EL (cell line): ENCODE measurements at places on chromosomes 5 and 9.

- DNase-seq = peak; percentile 40
These were observed 72.4 kb upstream of the MPDZ start for GRCh38 chr9:13351778-13352386.

- peak; percentile 74 for DNase-seq
These were observed 63.3 kb downstream of the ABCA1 start for GRCh38 chr9:104864675-104865104.

- DNase-seq = no peak
These were observed 157.7 kb downstream of the SLC24A2 start for GRCh38 chr9:19631181-19631580.

GRCh38 chr9:112556497-112557442, 70.1 kb downstream of the KIAA1958 start:
- peak; percentile 90 for DNase-seq

DNA sequence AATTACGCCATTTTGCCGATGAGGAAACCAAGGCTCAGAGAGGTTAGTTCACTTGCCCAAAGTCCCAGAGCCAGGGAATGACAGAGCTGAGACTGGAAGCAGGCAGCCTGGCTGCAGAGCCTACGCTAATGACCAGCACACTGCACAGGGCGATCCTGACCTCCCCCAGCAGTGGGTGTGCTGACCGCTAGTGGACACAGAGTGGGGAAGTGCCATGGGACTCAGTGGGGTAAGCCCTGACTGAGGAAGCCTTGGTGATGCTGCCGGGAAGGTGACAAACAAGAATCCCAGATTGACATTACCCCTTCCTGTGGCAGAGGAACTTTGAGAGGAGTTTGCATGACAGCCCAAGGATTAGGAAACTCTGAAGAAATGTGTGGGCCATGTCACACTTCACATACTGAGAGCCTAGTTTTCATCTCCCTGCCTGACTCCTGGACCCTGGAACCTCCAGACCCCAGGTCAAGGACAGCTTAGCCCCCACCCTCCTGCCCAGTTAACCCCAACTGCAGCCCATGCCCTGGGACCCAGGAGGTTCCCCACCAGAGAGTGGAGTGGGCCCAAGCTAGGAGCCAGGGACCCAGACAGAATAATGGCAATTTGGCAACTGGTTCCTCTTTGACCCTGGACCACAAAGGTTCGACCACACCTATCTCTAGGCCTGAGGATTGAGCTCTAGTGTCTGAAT, 19.7 kb upstream of the CSF1R start:
- DNase-seq = no peak

- DNase-seq = peak; percentile 28
These were observed 126.7 kb downstream of the SLC25A46 start for GRCh38 chr5:110865400-110866094.

GRCh38 chr5:31823472-31823871, 184.5 kb downstream of the PDZD2 start:
- no peak for DNase-seq

GRCh38 chr9:106869028-106869427, 6.1 kb downstream of the ZNF462 start:
- DNase-seq = no peak

GRCh38 chr5:83428126-83428525, 43.4 kb upstream of the VCAN start:
- DNase-seq = no peak

DNA sequence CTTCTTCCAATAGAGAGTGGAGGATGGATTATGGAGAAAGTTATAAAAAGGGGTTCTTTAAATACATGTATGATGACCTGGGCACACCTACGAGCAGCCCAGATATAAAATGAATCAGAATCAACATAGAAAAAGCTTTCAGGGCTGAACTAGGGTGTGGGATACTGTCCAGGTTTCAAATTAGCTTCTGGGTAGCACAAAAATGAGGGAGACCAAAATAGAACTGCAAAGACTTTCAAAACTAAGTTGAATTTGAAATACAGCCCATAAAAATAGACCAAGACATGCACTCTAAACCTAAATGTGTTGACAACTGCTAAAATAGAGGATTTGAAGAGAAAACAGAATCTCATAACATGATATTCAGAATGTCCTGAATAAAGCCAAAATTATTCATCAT, 17.0 kb downstream of the ZNF484 start:
- no peak for DNase-seq

DNA sequence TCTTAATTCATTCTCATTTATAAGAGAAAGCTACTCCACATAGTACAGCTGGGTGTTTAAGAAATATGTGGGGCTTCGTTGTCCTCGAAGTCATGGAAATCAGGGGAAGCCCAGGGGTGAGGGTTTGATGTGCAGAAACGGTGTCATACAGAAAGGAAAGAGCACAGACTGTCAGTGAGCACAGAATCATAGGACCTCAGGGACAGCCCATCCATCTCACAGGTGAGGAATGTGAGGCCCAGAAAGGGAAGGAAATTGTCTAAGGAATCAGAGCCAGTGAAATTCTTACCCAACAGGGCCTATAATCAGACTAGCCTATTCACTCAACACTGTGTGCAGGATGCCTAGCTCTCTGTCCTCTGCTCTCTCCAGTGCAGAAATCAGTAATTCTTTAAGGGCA, 535.6 kb downstream of the SPOCK1 start:
- no peak for DNase-seq

GRCh38 chr5:150598821-150599273, 41.6 kb upstream of the SYNPO start:
- no peak for DNase-seq

DNA sequence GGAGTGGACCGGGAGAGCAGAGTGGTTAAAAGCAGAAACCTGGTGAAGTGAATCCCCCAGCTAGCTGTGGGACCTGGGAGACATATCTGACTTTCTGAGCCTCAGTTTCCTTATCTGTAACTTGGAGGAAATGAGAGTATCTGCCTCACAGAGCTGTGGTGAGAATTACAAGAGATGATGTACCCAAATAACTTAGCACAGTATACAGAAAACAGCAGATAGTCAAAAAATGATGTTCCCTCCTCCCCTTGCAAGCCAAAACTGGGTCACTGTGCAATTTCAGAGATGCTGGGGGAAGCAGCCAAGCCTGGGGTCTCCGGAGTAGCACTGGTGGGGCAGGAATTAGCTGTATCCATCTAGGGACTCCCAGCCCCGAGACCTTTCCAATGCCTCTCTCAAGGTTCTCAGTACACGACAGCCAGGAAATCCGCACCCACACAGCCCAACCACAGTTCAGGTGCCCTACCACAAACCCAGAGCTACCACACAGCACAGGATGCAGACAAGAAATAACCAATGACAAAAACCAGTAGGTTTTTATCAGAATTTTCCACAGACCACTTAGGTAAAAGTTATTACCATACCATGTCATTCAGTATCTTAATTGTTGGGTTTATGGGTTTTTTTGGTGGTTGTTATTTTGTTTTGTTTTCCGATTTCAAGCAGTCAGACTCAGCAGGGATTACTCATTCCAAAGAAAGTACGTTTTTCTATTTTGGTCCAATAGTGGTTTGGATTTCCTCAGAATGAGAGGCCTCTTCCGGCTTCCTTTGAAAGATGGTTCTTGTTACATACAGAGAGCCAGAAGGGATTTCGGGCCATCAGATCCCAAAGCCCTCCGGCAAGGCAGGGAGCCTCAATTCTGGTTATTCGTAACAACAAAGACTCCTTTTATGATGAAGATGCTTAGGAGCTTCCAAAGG, 4.9 kb upstream of the HRH2 start:
- DNase-seq = no peak

- DNase-seq = no peak
These were observed 589.9 kb downstream of the DNAH5 start for GRCh38 chr5:13354611-13355010.
